ENCODE measurements at places on chromosomes 13 and 19.

DNA sequence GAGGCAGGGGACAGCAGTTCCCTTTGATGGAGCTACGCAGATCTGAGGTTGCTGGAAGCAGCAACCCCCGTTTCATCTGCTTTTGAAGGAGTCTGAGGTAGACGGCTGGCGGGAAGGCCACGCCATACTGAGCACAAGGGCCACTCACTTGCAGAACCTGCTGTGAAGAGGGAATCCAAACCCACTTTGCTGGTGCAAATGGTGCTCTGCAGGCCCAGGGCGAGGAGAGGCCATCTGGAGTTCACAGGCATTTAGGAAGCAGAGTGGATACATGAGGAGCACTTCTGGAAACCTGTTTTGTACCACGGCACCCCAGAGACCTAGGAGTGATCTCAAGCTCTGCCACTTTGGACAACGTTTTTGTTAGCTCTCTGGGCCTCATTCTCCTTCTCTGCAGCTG is 227.8 kb downstream of the UQCRFS1 start:
- no peak for DNase-seq

GRCh38 chr13:83184819-83185218 is 697.5 kb downstream of the SLITRK1 start:
- no peak for DNase-seq

- DNase-seq, result no peak
These were observed 12.5 kb downstream of the ZNF611 start for GRCh38 chr19:52722062-52723003.

- DNase-seq, result no peak
These were observed 55.8 kb downstream of the FLT3 start for GRCh38 chr13:28044608-28045007.

- DNase-seq, result no peak
These were observed 193.7 kb downstream of the ZIC5 start for GRCh38 chr13:99777873-99778272.

- no peak for DNase-seq
These were observed 145.6 kb upstream of the FRY start for GRCh38 chr13:31885994-31886393.

DNA sequence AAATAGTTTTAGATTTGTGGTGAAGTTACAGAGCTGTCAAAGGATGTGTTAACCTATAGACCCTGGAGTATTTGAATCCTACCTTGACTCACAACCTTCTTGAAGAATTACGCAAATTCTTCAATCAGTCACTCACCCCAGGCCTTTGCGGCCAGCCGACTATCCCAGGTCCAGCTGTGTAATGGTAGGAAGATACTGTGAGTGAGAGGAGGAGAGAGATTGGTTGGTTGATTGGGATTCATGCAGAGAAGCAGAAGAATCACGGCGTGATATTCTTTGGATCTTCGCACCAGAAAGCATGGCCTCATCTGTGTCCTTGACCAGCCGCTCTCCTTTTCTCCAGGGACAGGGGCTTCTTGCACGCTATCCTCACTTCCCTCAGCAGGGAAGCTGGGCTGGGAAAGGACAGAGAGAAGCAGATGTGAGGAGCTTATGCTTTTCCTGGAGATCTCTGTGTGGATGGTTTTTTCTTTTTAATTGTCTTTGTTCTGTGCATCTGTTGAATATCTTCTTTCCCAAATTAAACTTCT is 249.1 kb downstream of the GGACT start:
- DNase-seq, result no peak

Data from CD4-positive, alpha-beta T cell treated with Interleukin-21 for 1 hour (primary cell).